Inflammatory macrophage (primary cell): ENCODE measurements at places on chromosomes 1 and 21.
A peak's percentile ranks its signal among the peaks of the same experiment; 100 is the strongest.

DNA sequence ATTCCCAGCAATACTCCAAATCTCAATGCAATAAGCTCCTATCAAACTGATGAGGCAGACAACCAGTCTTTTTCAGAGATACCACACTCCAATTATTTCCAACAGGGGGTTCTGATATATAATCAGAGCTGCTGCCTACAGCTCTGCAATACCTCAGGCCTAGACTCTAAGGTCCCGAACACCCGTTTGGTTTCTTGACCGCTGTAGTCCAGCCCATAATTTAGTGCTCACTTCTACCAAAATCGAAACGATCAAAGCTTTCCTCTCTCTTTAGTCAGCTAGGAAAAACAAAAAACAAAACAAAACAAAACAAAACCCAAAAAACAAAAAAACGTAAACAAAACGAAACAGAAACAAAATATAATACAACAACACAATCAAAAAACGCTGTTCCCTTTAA lies 453.0 kb downstream of the NEGR1 start:
- no peak for DNase-seq

DNA sequence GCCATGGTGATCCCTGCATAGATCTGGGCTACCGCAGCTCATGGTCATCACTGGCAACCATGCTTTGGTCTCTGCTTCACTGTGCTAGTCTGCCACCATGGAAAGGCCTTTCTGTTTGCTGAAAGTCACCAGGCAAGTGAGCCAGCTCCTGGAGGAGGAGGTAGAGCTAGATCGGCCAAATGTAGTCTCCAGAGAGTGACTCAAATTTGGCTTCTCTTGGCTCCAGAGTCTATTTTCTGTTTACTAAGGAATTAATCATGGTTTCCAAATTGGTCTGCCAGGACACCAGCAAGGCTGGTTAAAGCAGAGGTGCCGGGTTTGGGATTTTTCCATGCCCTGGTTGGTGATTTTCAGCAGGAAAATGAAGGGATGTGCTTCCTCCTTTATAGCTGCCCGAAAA lies 52.7 kb upstream of the IVNS1ABP start:
- no peak for DNase-seq

- DNase-seq = no peak
These were observed 1120.3 kb downstream of the BRINP3 start for GRCh38 chr1:189357317-189357716.

DNA sequence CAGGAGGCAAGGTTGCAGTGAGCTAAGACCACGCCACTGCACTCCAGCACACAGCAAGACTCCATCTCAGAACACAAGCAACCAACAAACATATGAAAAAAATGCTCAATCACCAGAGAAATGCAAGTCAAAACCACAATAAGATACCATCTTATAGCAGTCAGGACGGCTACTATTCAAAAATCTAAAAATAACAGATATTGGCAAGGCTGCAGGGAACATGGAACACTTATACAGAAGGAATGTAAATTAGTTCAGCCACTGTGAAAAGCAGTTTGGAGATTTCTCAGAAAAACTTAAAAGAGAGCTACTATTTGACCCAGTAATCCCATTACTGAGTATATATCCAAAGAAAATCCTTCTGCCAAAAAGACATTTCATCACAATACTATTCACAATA lies 27.6 kb upstream of the POGK start:
- DNase-seq = no peak

GRCh38 chr1:195376190-195376589 lies 1232.0 kb downstream of the KCNT2 start:
- no peak for DNase-seq

DNA sequence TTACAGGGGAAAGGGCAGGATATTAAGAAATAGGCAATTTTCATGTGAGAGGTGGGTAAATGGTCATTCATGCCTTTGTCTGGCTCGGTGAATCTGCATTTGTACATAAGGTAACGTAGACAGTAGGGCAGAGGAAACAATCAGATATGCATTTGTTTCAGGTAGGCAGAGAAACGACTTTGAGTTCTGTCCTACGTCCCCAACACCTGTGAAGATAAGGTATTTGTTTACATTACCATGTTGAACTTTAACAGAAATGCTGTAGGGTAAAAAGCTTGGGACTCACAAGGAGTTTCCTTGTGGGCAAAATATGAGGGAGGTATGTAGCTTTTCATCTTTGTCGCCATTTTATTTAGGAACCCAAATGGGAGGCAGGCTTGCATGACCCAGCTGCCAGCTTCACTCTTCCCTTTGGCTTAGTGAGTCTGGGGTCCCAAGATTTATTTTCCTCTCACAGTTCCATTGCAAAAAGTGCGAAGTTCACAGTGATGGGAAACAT lies 31.4 kb downstream of the B3GALT5 start:
- DNase-seq = no peak

- DNase-seq = no peak
These were observed 619.3 kb downstream of the PTPRU start for GRCh38 chr1:29855561-29856160.

GRCh38 chr1:21867451-21867996 lies 55.5 kb downstream of the LDLRAD2 start:
- DNase-seq = no peak

- peak; percentile 13 for DNase-seq
These were observed 34.7 kb downstream of the STYXL2 start for GRCh38 chr1:167128261-167129227.

GRCh38 chr1:47618222-47618720 lies 180.4 kb downstream of the FOXD2 start:
- DNase-seq = no peak

DNA sequence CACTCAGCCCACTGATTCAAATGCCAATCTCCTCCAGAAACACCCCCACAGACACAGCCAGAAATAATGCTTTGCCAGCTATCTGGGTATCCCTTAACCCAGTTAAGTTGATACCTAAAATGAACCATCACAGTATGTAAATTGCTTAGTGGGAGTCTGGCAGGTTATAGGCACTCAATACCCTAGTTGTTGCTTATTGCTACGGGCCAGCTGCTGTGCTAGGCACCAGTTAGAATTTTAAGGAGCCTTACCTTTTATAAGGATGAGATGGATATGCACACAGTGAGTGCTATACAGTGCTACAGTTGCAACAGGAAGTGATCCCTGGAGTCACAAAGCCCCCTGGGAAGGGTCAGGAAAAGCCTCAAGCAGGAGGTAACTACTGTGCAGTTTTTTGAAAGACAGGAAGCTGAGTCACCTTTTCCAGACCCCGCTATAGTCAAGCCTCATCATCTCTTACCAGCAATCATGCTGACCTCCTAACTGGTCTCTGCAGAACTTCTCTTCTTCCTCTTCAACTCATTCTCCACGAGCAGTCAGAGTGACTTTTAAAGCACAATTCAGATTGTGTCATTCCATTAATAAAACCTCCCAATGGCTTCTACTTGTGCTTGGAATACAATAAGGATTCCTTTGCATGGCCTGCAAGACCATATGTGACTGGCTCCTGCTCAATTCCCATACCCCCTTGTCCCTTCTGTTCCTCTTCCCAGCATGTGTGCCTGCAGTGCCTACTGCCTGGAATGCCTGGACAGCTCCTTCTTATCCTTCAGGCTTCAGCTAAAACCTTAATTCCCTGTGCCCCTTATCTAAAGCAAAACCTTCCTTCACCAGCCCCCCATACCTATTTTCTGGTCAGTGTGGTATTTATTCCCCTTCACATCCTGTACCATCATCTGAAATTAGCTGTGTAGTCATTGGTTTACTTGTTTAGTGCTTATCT lies 10.4 kb upstream of the TLR5 start:
- peak; percentile 8 for DNase-seq

DNA sequence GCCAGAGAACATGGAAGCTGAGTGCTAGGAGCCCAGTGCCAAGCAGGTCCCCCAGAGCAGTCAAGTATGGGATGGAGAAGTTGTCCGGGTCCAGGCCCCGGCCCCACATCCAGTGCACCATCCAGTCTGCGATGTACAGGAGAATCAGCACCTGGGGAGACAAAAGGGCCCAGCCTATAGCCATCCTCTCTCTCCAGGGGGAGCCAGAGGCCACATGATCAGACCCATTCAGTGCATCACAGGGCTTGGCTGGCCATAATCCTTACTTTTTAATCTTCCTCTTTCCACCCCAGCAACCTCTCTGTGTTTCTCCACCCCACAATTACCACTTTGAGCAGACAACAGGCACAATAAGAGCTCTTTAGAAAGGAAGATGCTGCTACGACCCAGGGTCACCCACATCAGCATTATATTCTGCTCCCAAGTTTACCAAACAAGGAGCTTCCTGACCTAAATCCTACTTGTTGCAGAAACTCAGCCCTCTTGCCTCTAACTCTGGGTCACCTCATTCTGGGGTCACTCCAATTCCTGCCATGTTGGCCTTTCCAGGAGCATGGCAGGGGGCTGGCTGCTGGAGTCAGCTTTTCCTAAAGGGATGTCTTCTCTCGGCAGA lies 16.4 kb upstream of the RAB29 start:
- peak; percentile 65 for DNase-seq

DNA sequence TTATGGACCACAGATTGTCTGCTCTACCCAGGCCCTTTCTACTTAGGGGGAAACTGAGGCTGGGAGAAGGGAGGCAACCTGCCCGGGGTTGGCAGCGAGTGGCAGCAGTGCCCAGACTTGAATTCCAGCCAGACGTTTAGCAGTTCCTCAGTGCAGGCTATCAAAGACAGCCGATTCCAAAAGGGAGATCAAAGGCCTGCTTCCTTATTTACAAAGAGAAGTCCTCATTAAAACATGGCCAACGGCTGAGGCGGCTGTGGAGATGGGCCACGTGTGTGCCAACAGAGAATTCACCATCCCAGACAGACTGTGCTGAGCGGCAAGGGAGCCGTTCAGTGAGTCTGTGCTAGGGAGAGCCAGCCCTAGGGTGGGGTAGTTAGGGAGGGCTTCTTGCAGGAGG lies 27.7 kb downstream of the C1QB start:
- no peak for DNase-seq

- DNase-seq = no peak
These were observed 201.5 kb downstream of the NTNG1 start for GRCh38 chr1:107342316-107342715.

DNA sequence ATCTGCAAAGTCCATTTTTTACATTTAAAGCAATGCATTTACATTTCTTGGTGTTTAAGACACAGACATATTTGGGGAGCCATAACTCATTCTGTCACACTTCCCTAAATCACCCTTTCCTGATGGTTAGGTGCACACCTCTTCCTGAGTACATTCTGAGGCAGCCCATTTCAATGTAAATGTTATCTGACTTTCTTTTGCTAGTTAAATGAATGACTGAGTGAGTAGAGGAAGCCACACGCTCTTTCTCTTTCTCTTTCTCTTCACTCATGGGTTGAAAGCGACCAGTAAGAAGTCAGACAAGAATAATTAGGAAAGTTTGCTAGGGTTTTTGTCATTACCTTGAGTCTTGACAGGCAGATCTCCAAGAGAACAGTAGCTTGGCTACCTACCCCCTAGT lies 143.1 kb downstream of the S1PR1 start:
- DNase-seq = no peak

GRCh38 chr1:12034381-12034801 lies 15.1 kb downstream of the MIIP start:
- no peak for DNase-seq

DNA sequence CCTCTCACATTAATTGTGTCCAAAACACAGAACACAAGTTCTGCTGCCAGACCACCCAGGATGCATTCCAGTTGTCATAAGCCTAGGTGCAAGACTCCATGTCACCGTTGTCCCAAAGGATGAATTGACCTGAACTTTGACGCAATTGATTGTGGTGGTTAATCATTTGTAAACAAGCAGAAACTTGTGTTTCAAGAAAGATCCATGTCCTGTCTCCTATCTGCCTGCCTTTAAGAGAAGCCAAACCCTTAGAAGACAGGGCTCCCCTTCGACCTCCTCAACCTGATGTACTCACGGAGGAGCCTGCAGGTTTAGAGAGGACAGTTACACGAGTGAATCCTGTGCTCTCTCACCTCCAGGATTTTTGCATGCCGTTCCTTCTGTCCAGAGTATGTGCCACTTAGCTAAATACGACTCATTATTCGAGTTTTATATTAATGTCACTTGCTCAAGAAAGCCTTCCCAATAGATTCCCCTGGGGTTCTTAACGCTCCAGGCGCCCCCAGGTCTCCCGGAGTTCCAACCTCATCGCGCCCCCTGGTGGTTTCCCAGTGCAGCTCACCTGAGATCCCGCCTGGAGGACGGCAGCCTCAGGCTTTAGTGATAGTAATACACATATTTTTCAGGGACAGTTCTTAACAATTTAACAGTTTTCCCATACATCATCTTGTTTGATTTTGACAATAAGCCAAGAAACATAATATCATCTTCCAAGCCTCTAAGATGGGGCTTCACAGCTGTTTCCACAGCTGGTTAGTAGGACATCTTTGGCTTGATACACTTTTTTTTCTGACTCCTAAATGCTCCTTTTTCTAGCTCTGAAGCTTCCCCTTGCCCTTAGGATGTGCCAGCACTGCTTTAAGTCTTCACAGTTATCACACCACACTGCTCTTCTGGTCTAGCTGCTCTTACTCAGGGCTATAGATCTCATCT lies 2.4 kb upstream of the C8B start:
- no peak for DNase-seq

DNA sequence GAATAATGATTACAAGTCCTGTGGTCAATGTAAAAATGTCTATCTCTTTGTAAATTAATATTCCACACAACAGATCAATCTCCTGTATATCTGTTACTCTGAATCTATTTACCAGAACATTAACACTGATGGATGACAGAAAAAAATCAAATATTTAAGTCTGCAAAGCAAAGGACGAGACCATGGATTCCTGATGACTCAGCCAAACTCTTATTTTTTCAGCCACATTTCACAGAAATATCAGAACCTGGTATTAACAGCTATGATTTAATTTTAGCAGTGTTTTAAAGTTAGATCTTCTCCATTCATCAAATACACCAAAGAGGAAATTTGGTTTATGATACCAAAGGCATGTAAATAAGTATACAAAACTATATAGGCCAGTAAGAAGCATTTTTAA lies 46.1 kb downstream of the FAF1 start:
- DNase-seq = no peak

- DNase-seq = peak; percentile 13
These were observed 69.8 kb downstream of the TPR start for GRCh38 chr1:186304982-186305949.

DNA sequence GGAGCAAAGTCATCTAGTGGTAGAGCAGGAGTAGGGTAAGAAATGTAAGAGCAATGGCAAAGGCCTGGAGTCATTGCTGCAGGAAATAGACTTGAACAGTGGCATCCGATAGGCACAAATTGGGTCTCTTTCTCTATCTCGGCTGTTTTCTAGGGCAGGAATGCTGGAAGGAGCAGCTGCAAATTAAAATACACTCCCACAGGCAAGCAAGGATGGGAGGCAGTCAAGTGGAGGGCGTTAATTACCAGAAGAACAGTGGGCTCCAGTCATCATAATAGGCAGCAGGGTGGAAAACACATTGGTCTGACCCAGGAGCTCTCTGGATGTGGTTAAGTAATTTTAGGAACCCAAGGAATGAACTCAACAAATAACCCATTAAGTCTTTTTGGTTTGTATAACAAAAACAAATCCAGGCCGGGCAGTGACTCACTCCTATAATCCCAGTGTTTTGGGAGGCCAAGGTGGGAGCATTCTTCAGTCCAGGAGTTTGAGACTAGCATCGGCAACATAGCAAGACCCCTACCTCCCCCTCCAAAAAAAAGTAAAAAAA lies 7.8 kb upstream of the TDRD5 start:
- no peak for DNase-seq

GRCh38 chr21:26047279-26047967 lies 123.1 kb downstream of the APP start:
- DNase-seq = no peak
